Stimulated activated CD8-positive, alpha-beta memory T cell treated with anti-CD3 and anti-CD28 coated beads, Interleukin-2, amount 100 ng/mL, for 1 hour (primary cell): ENCODE measurements at places on chromosomes 1 and 21.

DNA sequence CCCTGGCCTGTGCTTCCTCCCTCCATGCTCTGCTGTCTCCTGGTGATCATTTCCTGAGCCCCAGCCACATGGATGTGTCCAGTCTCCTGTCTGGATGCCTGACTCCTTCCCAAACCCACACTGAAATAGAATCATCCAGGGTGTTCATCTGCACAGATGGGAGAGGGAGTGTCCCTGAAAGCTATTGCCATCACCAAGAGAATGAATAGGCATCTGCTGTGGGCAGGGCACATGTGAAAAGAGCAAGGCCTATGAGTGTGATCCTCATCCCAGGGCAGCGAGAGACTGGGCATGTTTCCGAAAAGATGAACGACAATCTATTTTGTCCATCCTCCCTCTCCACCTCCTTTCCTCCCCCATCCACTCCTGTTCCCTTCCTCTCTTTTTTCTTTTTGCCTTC is 5.0 kb downstream of the IGSF21 start:
- DNase-seq: no peak

DNA sequence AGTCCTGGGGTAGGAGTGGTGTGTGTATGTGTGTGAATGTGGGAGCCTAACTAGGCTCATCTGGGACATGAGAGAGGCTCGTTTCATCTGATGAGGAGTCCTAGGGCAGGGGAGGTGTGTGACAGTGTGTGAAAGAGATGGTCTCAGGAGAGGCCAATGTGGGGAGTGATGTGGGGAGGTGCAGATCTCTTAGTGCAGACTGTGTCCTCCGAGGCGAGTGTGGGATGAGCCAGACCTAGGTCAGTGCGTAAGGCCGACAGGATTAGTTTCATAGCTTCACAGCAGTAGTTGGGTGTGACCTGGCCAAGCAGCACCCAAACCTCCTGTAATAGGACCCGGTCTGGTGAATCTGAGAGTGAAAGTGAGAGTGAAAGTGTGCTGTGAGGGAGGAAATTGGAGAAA is 94.7 kb downstream of the LIPI start:
- no peak for DNase-seq

GRCh38 chr1:32627596-32628162 is 22.7 kb downstream of the ZBTB8OS start:
- DNase-seq: no peak

DNA sequence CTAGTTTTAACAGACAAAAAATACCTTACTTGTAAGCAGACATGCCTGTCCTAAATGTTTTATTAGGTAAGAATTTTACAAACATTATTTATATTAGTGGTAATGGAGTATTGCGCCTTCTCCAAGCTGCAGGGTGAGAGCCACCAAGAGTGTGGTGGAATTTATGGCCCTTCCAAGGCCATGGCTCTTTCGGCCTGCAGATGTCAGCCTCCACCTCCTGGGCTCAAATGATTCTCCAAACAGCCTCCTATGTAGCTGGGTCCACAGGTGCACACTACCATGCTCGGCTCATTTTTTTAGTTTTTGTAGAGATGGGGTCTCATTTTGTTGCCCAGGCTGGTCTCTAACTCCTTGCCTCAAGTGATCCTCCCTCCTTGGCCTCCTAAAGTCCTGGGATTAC is 56.3 kb downstream of the ITGB3BP start:
- DNase-seq: no peak

DNA sequence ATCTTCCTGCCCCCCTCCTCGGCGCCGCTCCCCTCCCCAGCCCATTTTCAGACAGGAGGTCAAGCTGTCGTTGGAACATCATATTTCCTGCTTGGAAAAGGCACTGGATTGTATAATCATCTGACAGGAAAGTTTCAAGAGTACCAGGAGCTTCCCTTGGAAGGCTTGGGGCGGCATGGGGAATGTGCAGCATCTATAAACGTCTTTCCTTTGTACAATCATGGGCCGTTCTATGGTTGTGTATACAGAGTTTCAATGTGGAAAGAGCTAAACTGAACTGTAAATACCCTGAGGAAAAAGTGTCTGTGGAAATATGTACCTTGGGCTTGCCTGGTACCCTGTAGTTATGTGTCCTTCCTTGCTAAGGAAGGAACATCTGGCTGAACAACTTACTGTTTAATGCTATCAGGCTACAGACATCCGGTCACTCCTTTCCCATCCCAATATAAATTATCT is 368.1 kb upstream of the ADGRL2 start:
- no peak for DNase-seq

GRCh38 chr1:8456991-8457390 is 139.1 kb downstream of the SLC45A1 start:
- DNase-seq: no peak

GRCh38 chr1:223824712-223825111 is 21.0 kb downstream of the TP53BP2 start:
- DNase-seq: no peak

DNA sequence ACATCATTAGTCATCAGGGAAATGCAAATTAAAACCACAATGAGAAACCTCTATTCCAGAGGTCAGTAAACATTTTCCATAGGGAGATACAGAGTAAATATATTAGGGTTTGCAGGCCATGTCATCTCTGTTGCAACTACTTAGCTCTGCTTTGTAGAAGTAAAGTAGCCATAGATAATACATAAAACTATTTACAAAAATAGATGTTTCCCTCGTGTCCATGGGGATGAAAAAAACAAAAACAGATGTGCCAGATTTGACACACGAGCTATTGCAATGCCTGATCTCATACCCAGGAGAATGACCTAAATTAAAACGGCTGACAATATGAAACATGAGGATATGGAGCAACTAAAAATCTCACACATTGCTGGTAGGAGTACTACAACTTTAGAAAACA is 17.3 kb downstream of the LTN1 start:
- no peak for DNase-seq

- DNase-seq: no peak
Measured at GRCh38 chr1:45345014-45345413, 4.8 kb upstream of the MUTYH start.

DNA sequence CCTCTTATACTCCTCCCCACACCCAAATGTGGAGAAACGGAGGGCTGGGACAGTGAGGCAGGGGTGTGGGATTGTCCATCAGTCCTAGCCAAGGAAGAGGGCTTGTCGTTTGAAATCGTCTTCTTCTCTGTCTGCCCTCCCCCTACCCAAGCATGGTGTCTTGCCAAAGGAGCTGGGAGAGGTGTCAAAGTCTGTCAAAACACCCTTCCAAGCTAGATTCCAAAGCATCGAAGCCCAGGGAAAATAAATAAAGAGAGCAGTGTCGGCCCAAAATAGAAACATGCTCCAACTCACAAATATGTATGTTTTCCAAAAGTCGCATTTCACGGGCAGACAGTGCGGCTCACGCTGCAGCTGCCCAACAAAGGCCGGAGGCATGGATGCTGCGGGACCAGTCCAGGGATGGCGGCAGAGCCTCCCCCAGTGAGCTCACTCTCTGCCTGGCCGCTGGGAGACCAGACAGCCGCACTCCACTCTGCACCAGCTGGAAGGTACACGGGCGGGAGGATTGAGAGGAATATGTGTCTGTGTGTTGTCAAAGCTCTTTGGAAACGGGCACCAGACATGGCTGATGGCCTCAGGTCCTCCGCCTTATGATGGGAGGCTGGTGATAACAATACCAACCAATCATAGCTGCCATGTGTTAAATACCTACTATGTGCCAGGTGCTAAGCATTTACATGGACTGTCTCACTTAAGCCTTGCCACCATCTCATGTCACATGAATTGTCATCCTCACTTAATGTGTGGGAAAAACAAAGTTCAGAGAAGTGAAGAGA is 3.9 kb downstream of the DISP3 start:
- no peak for DNase-seq

DNA sequence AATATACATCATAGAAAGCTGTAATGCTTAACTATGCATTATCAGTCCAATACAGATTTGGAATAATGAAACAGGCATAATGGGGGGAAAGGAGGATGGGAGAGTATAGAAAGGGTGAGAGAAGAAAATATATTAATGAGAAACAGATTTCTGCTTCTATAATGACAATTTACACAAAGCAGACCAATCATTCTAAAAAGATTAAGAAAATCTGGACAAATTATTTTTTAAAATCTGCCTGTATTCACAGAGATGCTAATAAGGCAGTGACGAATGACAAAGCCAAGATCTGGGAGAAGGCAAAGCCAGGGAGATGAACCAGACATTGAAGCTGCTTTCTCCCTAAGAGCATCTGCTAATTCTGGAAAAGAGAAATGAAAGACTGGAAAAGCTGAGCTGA is 50.0 kb downstream of the SPATA6 start:
- DNase-seq: no peak

- DNase-seq: no peak
Measured at GRCh38 chr1:172238965-172239364, 181.5 kb upstream of the C1orf105 start.

GRCh38 chr1:53314606-53315005 is 13.3 kb downstream of the LRP8 start:
- DNase-seq: no peak

GRCh38 chr1:85836736-85837135 is 128.5 kb upstream of the ZNHIT6 start:
- no peak for DNase-seq

- no peak for DNase-seq
Measured at GRCh38 chr1:95249916-95250315, 15.9 kb downstream of the RWDD3 start.

DNA sequence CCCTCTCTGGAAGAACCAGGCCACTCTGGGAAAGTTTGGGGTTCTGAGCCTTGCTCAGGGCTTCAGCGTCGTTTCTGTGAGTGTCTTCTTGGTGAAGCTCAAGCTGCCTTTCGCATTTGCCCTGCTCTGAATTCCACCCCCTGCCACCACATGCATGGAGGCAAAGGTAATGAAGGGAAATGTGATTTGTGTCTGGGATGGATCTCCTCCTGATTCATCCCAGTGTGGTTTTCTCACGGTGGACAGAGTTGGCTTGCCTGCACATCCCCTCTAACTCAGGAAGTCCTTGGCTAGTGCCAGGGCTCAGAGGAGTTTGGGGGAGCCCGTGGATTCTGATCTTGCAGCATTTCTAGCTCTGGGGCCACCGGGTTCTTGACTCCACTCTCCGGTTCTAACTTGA is 173.6 kb upstream of the RAB4A start:
- DNase-seq: no peak

- no peak for DNase-seq
Measured at GRCh38 chr1:161956097-161956496, 67.6 kb downstream of the OLFML2B start.

- no peak for DNase-seq
Measured at GRCh38 chr1:155514582-155515187, 47.9 kb downstream of the ASH1L start.

- DNase-seq: no peak
Measured at GRCh38 chr1:143735764-143736461, 235.9 kb downstream of the FAM72C start.

DNA sequence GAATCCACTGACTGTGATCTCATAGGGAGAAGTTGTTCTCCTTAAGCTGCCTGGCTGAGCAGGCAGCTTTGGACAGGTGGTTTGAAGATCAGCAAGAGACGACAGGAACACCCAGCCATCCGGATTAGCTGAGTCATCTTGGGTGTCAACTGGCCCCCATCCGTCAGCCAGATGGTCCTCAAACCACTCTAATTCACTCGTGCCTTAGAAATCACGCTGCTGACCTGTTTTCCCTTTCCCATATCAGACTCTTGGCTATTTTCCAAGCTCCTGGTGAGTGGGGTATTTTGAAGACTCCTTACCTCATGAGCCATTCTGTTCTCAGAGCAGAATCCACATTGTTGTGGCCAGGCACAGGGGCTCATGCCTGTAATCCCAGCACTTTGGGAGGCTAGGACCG is 149.1 kb upstream of the L1TD1 start:
- no peak for DNase-seq

- DNase-seq: no peak
Measured at GRCh38 chr1:86429835-86430234, 5.9 kb downstream of the CLCA2 start.

DNA sequence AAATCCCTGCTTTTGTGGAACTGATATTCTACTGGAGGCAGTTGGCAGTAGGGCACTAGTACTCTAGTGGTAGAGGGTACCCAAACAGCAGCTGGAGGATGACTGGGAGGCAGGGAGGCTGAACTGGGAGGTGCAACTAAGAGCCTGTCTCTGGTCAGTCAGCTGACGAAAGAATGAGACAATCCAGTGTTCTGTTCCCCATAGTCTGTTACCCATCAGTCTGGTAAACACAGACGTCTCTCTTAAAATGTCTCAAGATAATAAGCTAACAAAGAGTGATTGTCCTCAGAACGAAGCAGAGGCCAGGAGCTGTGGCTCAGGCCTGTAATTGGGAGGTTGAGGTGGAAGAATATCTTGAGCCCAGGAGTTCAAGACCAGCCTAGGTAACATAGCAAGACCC is 30.4 kb downstream of the TFAP2E start:
- no peak for DNase-seq

GRCh38 chr1:200808846-200809245 is 63.9 kb upstream of the GPR25 start:
- DNase-seq: no peak

DNA sequence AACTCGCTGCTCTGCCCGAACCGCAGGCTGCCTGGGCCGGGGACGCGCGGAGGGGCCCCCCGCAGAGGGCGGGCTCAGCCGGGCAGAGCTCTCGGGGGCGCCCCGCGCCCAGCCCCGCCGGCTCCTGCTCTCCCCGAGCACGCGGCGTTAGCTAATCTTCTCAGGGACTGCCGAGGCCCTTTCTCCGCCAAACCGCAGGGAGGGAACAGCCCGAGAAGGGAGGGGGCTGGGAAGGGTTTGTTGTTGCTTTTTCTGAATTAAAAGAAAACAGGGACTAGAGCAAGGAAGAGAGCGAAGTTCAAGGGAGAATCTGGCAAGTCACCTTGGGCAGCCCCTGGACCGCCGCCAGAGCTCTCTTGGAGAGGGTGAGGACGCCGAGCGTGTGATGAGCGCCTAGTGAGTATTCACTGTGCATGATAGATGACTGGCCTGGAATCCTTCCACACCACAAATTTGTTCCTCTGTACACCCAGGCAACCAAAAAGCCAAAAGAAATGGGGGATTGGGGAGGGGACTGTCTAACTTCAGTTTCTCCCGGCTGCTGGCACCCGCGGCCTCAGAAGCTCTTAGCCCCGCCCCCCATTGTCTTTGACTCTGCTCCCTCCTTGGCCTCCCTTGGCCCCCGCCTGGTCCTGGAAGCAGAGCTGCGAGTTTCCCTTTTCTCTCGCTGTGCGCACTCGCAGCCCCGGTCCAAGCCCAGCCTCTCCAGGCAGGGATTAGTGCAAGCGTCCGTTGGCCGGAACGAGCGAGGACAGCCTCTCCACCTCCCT is 19.7 kb upstream of the LMX1A start:
- no peak for DNase-seq

GRCh38 chr1:222665964-222666363 is 46.3 kb downstream of the AIDA start:
- DNase-seq: no peak

DNA sequence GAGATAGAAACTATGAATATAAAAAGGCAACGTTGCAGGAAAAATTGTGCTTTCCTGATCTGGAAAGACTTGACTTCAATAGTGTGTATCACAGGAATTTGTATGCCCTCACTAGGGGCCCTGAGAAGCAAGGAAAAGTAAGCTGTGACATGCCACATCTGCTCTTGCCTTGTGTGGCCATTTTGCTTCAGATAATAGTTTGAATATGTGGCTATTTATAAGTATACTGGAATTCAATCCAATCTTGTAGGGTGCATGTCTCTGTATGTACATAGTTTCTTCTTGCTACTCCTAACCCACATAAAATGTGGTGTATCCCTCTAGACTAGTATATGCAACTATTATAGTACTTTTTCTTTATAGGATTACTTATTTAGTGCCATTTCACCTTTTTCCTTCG is 31.1 kb upstream of the SCYL3 start:
- DNase-seq: no peak

- no peak for DNase-seq
Measured at GRCh38 chr1:235831148-235831547, 35.6 kb downstream of the LYST start.

GRCh38 chr1:158972841-158973240 is 36.9 kb upstream of the IFI16 start:
- no peak for DNase-seq
